ENCODE measurements at places on chromosomes 5 and 9.

DNA sequence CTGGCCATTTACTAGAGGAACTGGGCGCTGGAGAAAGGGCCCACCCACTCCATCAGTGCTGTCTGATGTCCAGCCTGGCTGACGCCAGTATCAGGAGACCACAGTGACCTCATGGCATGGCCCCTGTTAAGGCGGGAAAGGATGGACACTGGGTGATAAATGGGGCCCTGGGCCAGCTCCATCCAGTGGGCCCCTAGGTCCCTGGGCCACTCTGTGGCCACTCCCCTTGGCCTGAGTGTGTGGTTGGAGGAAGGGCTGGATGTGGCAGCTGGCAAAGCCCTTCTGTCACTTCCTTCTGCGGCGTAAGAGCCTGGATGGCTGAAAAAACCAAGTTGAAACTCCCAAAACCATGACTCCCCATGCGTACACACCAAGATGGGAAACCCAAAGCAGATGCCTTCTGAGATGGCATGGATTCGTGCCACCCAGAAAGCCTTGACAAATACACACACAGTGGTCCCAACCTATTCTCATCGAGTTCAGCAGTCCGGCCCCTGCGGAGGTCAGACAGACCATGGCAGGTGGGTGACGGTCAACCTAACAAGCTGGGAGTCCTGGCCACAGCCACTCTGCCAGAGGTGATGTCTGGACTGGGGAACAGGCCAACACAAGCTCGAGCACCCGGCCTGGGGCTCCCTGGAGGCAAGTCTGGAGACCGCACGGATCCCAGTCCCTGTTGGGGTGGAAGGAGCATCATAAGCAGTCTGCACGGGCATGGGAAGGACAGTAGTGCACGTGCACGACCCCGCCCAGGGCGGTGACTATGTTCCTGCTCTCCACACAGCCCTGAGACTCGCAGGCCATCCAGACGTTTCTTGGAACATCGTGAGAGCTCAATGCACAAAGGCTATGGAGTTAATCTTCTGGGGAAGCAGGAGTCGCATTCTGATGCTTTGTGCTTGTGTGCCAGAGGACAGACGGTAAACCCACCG lies 45.2 kb upstream of the NOTCH1 start:
- no peak for DNase-seq

DNA sequence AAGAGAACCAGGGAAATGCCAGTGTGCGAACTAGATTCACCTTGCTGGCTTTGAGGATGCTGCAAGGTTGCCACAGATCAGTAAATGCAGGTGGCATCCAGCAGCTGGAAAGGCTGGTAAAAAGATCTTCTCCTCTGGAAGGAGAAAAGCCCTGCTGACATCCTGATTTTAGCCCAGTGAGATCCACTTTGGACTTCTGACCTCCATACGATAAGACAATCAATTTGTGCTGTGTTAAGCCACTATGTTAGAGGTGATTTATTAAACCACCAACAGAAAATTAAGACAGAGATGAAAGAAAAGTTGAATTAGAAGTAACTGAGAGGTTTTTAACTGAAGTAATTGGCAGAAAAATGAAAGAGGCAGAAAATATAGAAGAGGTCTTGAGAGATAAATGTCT lies 283.8 kb upstream of the CDH12 start:
- no peak for DNase-seq

- DNase-seq: no peak
These were observed 39.6 kb downstream of the PDCD1LG2 start for GRCh38 chr9:5549658-5550650.

DNA sequence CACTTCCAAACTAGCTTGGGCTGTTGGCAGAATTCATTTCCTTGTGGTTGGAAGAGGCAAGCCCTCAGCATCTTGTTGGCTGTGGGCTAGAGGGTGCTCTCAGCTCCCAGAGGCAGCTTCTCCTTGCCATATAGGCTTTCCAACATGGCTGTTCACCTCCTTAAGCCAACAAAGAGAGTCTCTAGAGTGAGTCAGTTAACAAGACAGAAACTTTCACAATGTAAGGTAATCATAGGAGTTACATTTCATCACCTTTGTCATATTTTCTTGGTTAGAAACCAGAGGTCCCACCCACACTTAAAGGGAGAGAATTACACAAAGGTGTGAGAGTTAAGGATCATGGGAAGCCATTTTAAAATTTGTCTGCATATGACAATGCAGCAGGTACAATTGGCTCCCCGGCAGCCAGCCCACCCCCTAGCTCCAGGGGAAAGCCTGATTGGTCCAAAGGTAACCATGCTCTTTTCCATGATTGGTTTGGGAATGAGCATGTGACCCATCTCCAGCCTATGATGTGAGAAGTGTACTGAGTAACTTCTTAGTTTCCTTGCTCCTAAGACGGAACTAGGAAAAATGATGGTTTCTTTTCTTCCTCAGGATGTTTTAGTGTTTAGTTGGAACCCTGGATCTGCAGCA lies 109.8 kb upstream of the MSX2 start:
- DNase-seq: no peak

DNA sequence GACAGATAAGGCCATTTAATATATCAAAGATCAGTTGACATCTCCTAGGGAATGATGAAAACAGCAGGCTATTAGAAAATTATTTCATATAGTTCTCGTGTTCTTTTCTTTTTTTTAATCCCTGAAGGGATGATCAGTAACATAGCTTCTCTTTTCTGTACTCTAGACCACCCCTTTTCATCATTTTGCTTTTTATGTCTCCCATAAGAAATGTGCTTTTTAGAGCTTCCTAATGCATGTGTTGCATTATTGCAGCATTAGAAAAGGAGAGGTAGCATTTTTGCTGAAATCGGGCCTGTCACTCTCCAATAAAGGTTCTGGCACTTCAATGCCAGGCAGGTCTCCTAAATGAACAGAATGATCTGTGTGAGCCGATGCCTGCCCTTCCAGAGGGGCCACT lies 143.3 kb downstream of the NTRK2 start:
- no peak for DNase-seq

DNA sequence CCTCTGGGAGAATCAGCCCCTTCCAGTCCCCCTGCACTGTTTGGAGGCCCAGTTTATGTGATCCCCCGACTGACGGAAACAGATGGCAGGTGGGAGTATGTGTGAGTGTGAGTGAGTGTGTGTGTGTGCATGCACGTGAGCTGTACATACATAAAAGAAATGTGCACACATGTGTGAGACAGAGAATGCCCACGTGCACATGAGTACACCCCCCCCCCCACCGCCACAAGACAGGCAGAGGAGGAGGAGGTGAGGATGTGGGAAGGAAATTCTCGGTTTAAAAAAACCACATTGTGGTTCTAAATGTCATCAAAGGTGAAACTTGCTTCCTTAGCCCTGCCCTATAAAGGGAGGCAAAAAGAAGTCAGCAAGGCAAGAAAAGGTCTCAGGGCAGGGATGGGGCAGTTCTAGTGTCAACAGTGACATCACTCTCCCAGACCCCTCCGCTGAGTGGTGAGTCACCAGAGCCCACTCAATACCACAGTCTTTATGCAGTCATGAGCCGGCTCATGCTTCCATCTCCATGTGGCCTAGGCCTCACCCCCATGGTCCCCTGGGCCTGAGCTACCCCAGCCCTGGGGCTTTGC lies 79.2 kb upstream of the HSPA9 start:
- DNase-seq: peak; percentile 34

DNA sequence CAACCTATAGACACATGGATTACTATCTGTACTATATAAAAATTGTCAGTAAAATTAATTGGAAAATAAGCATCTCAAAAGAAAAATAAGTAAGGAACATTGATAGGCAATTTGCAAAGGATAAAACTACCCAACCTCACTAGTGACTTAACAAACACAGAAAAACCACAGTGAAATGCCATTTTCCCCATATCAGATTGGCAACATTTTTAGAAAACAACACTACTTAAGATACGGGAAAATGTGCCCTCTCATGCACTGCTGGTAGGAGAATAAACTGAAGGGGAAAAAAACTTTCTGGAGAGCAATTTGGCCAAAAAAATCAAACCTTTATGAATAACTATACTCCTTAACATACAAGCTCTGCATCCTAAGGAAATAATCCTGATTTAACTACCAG lies 254.0 kb downstream of the DEPDC1B start:
- DNase-seq: no peak

Data from T1000 (cell line).